ENCODE measurements at places on chromosomes 1 and 21.

GRCh38 chr1:40053138-40053887 is 12.8 kb downstream of the CAP1 start:
- DNase-seq: no peak

GRCh38 chr1:9253453-9254105 is 19.0 kb downstream of the H6PD start:
- DNase-seq: no peak

DNA sequence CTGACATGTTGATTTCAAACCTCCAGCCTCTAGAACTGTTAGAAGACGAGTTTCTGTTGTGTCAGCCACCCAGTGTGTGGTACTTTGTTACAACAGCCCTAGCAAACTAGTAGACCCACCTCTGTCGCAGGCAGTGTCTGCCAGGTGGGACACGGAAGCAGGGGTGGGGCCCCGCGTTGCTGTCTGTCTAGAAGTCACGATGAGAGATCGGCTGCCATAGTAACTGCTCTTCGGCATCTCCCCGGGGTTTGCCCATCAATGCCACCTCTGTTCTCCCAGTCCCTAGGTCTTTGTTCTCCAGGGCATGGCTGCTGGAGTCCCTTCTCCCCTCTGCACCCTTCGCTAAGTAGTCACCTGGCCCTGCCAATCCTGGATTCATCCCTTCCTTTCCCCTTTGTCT is 15.2 kb upstream of the CLSTN1 start:
- DNase-seq: no peak

DNA sequence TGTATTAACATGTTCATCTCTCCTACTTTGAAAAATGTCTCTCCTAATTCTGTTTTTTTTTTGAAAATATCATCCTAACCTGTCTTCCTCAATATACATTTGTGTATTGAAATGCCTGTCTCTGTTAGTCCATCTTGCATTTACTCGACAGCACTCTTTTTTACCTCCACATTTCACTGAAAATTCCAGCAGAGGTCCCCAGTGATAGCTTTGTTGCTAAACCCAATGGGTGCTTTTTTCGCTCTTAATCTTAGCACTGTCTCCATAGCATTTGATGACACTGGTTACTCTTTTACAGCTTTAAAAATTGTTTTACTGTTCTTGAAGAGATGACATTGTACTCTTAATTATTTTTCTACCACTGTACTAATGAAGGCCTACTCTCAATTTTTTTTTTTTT is 10.8 kb downstream of the OSBPL9 start:
- DNase-seq: no peak

DNA sequence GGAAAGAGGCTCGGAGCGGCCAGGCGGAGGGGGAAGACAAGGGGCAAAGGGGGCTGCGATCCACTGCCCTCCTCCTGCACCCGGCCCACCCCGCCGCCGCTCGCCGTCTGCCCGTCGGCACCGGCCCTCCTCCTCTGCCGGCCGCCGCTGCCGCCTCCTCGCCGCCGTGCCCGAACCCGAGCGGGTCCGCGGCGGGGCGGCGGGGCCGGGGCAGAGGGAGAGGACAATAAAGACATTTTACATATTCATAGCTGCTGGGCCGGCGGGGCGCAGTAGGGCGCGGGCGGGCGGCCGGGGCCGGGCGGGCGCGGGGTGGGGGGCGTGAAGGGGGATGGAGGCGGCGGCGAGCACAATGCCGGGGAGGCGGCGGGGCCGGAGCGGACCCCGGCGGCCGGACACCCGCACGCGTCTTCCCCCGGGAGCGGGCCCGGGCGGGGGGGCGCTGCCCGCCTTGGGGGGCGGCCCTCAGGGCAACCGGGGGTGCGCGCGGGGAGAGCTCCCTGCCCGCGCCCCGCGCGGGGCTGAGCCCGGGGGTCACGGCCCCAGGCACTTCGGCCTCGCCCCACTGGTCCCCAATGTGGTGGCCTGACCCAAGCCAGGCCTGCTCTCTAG is 546 bp downstream of the POU2F1 start:
- no peak for DNase-seq

DNA sequence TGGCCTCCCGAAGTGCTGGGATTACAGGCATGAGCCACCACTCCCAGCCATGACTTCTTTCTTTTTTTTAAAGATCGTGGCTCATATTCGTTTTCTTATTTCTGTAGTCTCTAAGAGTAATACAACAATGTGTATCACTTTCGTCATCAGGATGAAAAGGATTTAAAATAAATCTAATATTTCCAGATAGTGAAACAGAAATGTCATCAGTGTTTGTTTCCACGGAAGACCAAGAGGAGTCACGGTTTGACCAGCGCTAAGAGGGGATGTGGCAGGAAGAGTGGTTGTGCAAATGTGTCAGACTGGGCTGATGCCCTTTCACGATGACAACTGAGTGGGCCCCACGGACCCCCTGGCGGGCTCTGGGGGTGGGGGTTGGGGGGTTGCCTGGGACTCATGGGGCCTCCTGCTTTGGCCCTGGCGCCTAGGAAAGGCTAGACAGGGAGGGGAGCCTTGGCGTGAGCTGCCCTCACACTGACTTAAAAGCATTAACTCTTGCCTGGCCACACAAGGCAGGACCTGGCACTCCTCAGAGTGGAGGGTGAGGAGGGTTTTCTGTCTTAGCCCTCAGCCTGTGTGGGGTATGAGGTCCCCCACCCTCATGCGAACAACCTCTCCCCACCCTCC is 8.4 kb downstream of the SOX13 start:
- no peak for DNase-seq

GRCh38 chr1:87169263-87169910 is 159.3 kb upstream of the LMO4 start:
- no peak for DNase-seq

GRCh38 chr1:113683384-113684152 is 75.7 kb downstream of the PHTF1 start:
- no peak for DNase-seq

DNA sequence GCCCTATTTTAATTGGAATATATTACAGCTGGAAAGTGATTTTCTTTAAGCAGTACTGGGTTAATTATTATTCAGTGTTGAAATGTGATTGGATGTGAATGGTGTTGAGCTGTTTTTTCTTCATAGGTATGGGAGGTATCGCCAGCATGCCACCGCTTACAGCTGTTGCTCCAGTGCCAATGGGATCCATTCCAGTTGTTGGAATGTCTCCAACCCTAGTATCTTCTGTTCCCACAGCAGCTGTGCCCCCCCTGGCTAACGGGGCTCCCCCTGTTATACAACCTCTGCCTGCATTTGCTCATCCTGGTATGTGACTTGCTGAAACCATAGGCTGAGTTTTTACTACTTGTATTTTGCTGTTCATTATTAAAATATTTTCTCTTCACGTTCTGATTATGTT is 107.7 kb downstream of the ITSN1 start:
- no peak for DNase-seq

DNA sequence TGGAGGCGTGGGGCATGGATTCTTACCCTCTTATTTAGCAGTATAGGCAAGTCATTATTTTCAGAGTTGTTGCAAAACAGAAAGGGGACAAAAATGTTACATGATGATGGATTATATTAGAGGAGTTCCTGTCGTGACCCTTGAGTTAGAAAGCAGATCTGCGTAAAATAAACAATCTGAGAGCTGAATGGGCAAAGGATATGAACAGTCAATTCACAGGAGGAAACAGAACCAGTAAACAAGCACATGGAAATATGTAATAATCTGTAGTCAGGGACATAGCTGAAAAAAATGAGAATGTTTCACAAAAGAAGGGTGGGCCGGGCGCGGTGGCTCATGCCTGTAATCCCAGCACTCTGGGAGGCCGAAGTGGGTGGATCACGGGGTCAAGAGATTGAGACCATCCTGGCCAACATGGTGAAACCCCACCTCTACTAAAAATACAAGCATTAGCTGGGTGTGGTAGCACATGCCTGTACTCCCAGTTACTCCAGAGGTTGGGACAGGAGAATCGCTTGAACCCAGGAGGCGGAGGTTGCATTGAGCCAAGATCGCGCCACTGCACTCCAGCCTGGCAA is 20.9 kb downstream of the RCAN1 start:
- no peak for DNase-seq

- DNase-seq: peak; percentile 81
These were observed at the start of gene RIT1 for GRCh38 chr1:155911156-155912055. TSS of gene RIT1 (minus strand) at chr1:155911349. CDS start at chr1:155910761, 588 bp downstream.

DNA sequence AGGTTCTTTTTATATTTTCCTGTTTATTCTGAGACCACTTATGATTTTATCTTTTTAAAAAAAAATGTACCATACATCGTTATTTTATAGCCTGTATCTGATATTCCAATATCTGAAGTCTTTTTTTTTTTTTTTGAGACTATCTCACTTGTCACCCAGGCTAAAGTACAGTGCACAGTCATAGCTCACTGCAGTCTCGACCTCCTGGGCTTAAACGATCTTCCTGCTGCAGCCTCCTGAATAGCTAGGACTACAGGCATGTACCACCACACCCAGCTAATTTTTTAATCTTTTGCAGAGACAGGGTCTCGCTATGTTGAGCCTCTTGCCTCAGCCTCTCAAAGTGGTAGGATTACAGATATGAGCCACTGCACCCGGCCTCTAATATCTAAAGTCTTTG is 25.1 kb downstream of the BCAR3 start:
- no peak for DNase-seq

All from stimulated activated CD4-positive, alpha-beta T cell treated with anti-CD3 and anti-CD28 coated beads, Interleukin-4, amount 100 ng/mL, for 4 hours (primary cell).